PC-9 (cell line): ENCODE measurements at places on chromosomes 1 and 21. TPM values are rescaled to one million over a fixed set of nuclear protein-coding genes. Genes with fewer than 3 reads are reported as not detected.

DNA sequence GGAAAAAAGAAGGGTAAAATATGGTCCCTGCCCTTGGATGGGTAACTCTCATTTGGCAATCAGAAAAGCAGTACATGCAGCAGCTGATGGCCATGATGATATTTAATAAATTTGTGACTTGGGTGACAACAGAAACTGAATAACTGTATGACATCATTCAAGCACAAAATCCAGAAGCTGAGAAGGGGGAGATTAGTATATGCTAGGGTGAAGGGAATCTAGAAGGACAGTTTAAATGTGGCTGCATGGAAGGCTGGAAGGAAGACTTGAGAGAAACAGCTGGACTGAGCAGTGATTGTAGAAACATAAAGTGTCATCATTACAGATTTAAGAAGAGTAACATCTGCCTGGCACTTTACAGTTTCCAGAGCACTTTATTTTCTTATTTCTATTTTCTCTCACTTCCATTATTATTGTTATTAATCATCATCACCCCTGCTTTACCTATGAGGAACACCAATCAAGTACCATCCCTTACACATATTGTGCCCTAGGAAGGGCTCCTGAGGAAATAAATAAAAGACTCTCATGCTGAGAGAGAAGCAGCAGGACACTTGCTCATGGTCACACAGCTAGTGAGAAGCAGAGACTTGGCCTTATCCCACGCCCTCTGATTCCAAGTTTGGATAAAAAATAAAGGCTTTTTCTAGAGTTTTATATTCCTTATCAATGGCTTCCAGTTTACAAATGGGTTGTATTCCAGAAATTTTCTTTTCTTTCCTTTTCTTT is 207.2 kb downstream of the PBX1 start:
- DNase-seq = no peak

- no peak for DNase-seq
These were observed 1.2 kb downstream of the KCNQ4 start for GRCh38 chr1:40784771-40785151.

DNA sequence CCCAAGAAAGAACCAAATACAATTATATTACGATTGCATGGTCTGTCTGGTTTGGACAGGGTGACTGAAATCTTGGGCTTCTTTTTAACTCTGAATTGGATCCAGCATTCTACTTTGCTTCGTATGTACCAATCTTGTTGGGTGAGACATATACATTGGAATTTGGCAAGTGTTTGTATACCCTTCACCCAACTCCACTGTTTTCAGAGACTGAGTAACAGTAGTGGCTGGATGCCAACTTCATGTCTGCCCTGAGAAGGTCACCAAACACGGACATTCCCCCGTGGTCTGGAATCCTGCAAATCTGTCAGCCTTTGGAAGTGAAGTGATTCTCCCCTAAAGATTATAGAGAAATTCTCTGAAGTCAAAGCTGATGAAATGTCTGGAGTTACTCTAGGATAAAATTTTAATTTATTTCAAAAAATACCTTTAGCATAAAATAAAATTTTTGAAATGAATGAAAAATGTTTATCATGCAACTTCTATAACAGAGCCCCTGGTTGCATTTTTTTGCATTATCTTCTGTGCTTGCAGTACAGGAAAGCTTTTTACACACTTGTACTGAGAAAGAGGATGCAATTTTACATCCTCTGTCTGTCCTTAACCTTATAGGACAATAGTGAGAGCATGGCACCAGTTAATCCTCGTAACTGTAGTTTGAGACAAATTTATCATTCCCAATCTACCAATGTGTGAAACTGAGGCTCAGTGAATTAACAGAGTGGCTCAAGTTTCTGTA is 201.8 kb downstream of the DISC1 start:
- peak; percentile 96 for DNase-seq

DNA sequence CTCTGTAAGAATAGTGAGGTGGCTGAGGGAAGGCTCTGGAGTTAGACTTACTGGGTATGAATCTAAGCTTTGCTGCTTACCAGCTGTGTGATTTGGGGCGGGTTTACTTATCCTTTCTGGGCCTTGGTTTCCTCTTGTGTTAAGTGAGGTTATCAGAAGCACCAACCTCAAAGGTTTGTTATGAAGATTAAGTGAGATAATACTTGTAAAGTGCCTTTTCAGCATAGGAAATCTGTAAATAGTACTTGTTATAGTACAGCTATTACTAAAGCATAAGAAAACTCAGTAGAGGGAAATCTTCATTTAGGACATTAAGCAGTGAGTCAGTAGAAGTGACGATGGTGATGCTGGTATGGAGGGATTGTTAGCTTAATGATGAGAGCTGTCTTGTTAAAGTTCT is 12.1 kb downstream of the HHAT start:
- DNase-seq = no peak

The KRTAP11-1 gene
- not detected in 2 replicates for total RNA-seq

GRCh38 chr1:209527372-209527771 is 56.1 kb upstream of the CAMK1G start:
- no peak for DNase-seq

The GFI1 gene
- 0.35 and 0.53 TPM in 2 replicates for total RNA-seq

DNA sequence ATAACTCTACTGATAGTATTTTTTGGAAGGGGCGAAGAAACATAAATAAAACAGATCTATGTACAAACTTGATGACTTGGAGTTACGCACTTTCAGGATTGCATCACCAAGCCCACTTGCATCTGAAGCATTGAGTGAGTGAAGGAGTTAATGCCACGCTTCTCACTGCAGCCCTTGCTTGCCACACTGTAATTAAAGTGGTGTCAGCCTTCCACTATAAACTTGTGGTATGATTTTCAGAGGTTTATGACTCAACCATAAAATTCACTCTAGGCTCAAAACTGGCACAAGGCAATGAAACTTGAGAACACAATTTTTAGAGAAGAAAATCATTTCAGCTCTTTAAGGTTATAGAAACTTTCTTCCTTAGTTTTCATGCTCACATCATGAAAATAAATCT is 93.9 kb upstream of the PRMT6 start:
- DNase-seq = no peak

GRCh38 chr1:32465578-32465933 is 684 bp downstream of the ZBTB8B start:
- no peak for DNase-seq

- no peak for DNase-seq
These were observed 30.5 kb downstream of the FMO4 start for GRCh38 chr1:171344473-171344820.

The GPR37L1 gene
- total RNA-seq = 0.30 and 0.33 TPM in 2 replicates

The UBE2U gene
- not detected in 2 replicates for total RNA-seq

DNA sequence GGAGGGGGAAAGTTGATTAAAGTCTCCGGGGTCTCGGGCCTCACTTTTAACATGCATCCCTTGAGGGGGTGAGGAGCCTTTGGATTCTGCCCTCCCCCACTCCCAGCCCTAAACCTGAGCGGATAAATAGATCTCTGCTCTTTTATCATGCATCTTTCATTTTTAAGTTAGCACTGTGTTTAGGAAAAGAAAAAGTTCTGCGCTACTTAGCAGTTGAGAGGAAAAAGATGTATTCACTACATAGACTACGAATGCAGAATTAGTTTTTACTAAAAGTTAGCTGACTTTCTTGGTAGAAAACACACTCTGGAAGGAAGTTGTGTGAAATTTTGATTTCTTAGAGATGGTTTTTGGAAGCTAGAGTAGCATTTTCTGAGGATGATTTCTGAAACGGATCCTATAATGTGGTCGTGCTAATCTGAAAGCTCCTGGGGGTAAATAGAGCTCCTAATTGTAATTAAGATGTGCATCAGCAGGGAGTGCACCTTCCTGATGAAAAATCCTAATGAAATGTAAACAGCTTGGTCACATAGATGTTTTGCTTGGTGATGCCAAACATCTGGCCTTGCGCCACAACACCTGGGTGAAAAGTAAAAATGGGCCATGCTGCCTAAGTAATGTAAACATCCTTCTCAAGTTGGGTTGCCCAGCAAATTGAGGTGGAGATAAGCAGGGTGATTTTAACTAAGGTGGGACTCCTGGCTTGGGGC is 1.8 kb downstream of the ROR1 start:
- peak; percentile 47 for DNase-seq
